ENCODE measurements at places on chromosomes 2 and 18.

- DNase-seq: no peak
These were observed 234.2 kb downstream of the TCF4 start for GRCh38 chr18:55353806-55354205.

GRCh38 chr2:37387148-37387835 is 42.9 kb downstream of the QPCT start:
- no peak for DNase-seq

- DNase-seq: no peak
These were observed 134.1 kb upstream of the EPAS1 start for GRCh38 chr2:46163098-46163430.

- no peak for DNase-seq
These were observed 82.5 kb downstream of the ATL2 start for GRCh38 chr2:38294597-38294996.

DNA sequence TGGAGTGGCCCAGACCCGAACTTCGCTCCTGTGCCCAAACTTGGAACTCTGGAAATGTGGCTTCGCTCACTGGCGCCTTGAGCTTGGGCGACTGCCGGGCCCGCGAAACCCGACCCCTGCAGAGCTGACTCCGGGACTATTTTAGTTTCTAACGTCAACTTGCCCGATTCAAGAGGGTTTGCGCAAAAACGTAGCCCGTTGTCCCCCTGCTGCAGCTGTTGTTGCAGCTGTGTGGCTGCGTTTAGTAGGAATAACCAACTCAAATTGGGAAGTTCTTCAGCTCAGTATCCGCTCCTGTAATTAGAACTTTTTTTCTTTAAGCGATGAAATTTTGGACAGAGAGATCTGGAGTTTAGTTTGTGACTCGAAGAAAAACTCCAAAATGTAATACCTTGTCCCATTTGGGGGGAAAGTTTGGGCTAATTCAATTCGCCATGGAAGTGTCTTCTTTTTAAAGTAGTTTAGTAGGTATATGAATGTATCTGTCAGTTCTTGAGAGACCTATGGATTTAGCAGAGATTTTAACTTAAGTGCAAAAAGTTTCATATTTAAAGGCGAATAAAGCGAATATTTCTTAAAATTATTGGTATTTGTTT is 559 bp downstream of the MYL12A start:
- DNase-seq: no peak

DNA sequence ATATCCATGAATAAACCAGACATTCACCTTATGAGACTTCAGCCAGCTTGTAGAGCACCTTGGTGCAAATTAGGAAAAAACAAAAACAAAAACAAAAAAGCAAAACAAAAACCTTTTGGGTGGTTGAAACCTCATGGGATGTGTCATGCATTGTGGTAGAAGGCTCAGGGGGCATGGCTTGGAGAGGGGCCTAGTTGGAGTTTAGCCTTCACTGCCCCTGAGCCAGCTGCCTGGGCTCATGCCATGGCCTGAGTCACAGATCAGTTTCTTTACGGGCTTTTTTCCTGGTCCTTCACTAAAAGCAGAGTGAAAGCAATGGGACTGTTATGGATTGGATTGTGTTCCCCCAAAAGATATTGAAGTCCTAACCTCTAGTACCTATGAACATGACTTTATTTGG is 22.0 kb upstream of the DAPL1 start:
- no peak for DNase-seq

- DNase-seq: no peak
These were observed 534.1 kb downstream of the CNTNAP5 start for GRCh38 chr2:124559236-124559635.

- DNase-seq: no peak
These were observed 7.1 kb upstream of the EPAS1 start for GRCh38 chr2:46290078-46290477.

GRCh38 chr2:158004126-158004764 is 97.4 kb upstream of the UPP2 start:
- DNase-seq: no peak

GRCh38 chr2:99559075-99559662 is 69.4 kb upstream of the REV1 start:
- DNase-seq: peak; percentile 46

DNA sequence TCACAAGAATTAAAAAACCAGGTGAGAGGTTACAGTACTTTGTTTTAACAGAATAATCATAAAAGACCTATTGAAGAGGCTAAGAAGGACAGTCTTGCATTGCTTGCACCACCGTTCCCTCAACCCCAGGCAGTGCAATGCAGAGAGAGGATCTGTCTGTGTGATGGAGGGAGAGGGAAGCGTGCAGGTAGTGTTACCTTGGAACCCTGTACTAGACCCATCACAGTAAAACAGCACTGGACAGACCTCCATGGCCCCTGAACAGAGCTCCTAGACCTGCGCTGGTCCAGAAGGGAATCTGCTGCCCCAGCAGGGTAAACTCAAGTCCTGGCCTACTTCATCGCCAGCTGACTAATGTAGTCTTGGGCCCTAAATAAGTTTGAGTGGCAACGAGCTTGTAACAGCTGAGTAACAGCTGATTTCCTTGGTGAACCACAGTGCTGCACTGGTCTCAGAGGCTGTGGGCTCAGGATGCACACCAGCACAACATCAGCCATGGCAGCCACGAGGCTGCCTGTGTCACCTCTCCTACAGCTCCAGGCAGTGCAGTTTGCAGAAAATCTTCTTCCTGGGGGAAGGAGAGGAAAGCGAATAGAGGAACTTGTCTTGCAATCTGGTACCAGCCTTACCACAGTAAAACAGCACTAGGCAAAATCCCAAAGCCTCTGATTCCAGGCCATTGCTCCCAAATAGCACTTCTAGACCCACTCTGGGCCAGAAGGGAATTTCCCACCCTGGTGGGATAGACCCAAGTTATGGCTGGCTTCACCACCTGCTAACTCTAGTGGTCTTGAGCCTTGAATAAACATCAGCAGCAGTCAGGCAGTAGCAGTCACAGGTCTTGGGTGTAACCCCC is 417.2 kb downstream of the CDH7 start:
- no peak for DNase-seq

DNA sequence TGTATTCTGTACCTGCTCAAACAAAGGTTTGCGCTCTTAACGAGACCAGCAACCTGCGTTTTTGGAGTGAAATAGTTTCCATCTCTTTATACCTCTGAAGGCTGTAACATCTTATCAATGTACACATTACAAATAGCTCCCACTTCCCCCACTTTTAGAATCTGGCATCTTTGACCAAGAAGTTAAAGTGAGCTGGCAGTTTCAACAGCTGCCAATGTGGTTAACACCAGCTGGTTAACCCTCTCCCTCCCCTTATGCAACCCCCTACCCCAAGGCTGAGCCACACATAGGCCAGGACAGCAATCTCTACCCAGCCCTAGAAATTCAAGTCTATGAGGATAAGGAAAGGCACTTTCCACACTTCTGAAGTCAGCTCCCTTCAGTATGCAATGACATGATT is 2.2 kb upstream of the SERTAD2 start:
- DNase-seq: no peak

DNA sequence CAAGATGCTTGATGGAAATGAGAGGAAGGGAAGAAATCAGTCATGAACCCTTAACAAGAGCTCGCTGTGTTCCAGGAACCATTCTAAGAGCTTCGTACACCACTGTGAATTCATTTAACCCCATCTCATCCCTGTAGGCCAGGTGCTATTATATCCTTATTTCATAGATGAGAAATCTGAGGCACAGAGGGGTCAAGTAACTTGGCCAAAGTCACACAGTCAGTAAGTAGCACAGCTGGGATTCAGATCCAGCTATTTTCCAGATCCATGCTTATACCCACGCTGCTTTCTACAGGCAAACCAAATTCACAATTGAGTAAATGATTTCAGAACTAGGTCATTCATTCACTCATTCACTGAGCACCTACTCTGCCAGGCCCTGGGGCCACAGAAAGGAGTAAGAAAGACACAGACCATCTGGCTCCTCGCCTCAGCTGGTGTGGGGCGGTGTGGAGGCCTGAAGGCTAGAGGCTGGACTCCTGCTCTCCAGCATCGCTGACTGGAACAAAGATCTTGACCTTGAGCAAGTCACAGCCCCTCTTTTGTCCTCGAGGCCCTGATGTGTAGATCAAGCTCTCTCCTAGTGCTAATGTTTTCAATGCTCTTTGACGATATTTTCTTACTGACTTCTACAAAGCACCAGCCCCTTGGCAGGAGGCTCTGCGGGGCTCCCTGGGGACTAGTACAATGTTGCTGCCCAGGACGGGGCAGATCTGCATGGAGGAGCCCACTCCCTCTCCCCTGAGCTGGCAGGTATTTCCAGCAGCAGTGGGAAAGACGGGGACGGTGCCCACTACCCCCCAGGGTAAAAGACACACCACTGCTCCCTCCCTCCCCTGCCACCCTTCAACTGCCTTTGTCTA is 26.5 kb downstream of the STEAP3 start:
- no peak for DNase-seq

GRCh38 chr2:48753228-48753627 is 2.3 kb downstream of the LHCGR start:
- DNase-seq: no peak

- no peak for DNase-seq
These were observed 85.5 kb upstream of the STON1 start for GRCh38 chr2:48444404-48444803.

DNA sequence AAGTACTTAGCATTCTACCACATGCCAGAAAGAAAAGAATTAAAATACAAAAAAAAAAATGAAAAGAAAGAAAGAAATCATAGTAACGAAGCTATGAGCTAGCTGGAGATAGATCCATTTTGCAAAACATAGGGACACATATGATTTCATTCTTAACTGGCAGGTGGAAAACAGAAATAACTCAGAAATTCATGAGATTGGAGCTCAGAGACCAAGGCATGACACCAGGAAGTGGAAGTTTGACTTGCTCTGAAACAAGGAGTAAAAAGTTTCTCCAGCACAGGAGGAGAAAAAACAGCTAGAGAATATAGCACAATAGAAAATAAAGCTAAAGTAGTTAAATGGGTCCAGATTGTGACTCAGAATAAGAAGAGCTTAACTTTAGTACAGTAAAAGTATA is 278.1 kb downstream of the ZEB2 start:
- no peak for DNase-seq

GRCh38 chr2:190553254-190553653 is 18.7 kb upstream of the NEMP2 start:
- DNase-seq: no peak

- DNase-seq: no peak
These were observed 1098.9 kb upstream of the CHAC2 start for GRCh38 chr2:52668724-52669123.

- no peak for DNase-seq
These were observed 369.8 kb downstream of the ARHGAP15 start for GRCh38 chr2:143499061-143499460.

GRCh38 chr2:232539298-232540231 is at the start of gene CHRNG:
Gene CHRNG (plus strand): TSS chr2:232539692. CDS start chr2:232539748, 56 bp downstream.
- DNase-seq: no peak

DNA sequence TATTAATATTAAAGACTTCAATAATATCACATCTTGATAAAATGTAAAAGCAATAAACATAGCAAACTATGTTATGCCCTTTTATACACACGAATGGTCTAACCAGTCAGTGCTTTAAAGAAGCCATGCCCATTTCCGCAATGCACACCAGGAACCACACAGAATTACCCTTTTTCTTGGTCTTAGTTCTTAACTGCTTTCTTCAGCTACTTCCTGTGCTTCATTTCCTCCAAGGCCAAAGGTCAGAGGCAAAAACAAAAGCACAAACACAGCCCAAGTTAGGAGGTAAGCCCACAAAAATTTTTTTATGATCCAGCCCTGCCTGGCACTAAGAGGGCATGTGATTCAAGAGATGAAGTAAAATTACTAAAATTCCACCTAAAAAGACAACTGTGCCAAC is 267.2 kb downstream of the FBXO15 start:
- no peak for DNase-seq

GRCh38 chr18:76578571-76579300 is 83.7 kb upstream of the ZNF516 start:
- no peak for DNase-seq

- no peak for DNase-seq
These were observed 109.7 kb downstream of the RGPD3 start for GRCh38 chr2:106358521-106358920.

DNA sequence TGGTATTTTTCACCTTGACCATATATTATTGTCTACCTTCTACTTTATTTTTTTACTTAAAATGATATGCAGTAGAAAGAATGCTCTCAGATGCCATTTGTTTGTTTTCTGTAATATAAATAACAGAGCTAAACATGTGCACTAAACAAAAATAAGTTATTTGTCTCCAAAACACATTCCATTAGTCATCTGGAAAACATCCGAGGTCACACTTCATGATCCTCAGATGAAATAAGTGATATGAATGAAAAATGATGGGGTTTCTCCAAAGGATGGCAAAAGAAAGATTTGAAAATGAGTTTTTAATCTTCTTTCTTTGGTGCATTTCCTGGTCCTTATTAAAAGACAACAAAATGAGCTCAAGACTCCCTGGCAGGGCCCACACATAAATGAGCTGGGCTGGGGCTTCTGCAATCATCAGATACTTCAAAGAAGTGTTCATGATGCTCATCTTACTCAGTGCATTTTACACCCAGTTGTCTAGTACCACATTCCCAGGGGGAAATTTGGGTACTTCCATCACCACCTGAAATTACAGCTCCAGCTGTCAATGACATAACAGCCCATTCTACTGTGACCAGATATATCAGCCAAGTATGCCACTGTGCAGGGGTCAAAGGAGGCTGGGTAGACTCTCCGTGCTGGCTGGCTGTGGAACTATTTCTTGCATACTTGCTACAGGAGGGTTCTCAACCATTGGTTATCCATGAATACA is 283.5 kb downstream of the PID1 start:
- no peak for DNase-seq

- DNase-seq: no peak
These were observed 474.7 kb upstream of the HS6ST1 start for GRCh38 chr2:128793404-128793803.

- DNase-seq: no peak
These were observed 107.1 kb downstream of the CSRNP3 start for GRCh38 chr2:165576409-165577154.

DNA sequence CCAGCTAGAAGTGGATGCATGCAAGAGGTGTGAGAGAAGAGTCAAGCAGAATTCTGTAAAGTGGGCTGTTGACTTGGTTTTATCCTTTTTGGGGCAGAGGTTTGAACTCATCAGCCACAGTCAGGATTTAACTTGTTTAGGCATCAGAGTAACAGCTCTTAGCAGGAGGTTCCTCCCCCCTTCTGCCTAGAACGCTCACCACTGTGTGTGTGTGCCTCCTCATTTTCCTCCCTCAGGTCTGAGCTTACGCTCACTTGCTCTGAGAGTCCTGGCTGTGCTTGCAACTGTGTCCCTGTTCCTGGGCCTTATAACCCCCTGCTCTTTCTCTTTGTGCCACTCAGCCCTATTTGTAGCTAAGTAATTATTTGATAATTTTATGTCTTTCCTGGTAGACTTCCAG is 167.9 kb downstream of the TMEM182 start:
- no peak for DNase-seq

DNA sequence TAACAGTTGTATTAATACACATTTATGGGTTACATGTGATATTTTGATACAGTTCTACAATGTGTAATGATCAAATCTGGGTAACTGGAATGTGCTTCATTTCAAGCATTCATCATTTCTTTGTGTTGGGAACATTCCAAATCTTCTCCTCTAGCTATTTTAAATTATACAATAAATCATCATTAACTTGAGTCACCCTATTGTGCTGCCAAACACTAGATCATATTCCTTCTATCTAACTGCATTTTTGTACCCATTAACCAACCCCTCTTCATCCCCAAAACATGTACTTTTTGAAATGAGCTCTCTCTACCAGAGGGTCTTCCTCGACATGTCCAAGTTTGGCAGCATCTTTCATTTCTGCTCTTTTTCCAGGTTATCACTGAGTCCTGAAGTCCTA is 81.1 kb upstream of the TTC39C start:
- no peak for DNase-seq

- DNase-seq: no peak
These were observed 395.6 kb upstream of the HS6ST1 start for GRCh38 chr2:128714285-128714684.
